ENCODE measurements at places on chromosomes 16 and 17. TPM values are rescaled to one million over a fixed set of nuclear protein-coding genes. Genes with fewer than 3 reads are reported as not detected.

GRCh38 chr17:61614219-61614618, 23.2 kb upstream of the NACA2 start:
- no peaks in the 10 kb centered on the region for H3K36me3 ChIP-seq
- DNase-seq: no peak
- no peaks in the 10 kb centered on the region for H3K4me1 ChIP-seq
- no peaks in the 10 kb centered on the region for H3K27me3 ChIP-seq
- H3K4me3 ChIP-seq: no peak overlapping the region

GRCh38 chr16:62064173-62064572, 27.9 kb upstream of the CDH8 start:
- H3K4me1 ChIP-seq: no peaks in the 10 kb centered on the region
- H3K27ac ChIP-seq: no peak overlapping the region
- no peak for DNase-seq
- no peak overlapping the region for H3K4me3 ChIP-seq
- H3K36me3 ChIP-seq: no peaks in the 10 kb centered on the region

Gene TIMP2
- total RNA-seq: 37.4 TPM

DNA sequence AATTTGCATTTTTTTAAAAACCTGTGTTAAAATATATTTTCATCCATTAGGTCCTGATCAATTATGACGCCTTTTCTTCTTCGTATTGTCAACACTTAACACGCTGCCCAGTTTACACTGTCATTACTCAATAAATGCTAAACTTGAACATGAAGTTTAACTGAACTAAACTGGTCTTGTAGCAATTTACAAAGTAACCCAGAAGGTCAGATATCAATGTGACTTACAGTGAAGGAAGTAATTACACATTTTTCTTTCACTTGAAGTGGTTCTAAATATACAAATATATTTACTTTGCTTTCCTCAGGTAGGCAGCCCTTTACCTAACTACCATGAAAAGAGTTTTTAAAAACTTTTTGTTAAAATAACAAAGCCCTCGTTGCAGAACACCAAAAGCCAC, 256.5 kb upstream of the AXIN2 start:
- H3K27ac ChIP-seq: no peak overlapping the region
- no peak overlapping the region for H3K4me3 ChIP-seq
- H3K27me3 ChIP-seq: no peaks in the 10 kb centered on the region
- no peaks in the 10 kb centered on the region for H3K36me3 ChIP-seq
- no peak for DNase-seq
- no peaks in the 10 kb centered on the region for H3K4me1 ChIP-seq

Gene ACE
- total RNA-seq: 11.3 TPM

DNA sequence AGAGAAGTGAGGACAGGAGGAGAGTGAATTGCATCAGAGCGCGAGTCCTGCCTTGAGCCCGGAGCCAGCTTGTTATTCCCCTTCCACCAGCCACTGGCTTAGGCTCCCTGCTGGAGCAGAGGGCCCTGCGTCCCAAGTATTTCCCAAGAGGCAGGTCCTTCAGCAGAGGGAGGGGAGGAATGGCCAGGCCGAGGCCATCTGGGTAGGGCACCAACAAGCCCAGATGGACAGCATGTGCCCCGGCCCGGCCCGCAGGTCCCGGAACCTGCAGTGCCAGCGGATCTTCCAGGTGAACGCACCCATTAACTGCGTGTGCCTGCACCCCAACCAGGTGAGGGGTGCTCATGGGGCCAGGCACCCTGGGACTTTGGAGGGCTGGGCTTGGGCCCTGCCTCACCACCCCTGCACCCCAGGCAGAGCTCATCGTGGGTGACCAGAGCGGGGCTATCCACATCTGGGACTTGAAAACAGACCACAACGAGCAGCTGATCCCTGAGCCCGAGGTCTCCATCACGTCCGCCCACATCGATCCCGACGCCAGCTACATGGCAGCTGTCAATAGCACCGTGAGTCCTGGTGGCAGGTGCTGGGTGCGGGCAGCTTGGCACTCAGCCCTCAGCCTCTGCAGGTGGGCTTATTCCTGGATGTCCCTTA, 1.7 kb downstream of the MLST8 start:
- no peak for DNase-seq
- H3K27me3 ChIP-seq: no peaks in the 10 kb centered on the region
- peaks cover 12% of the 10 kb centered on the region for H3K4me1 ChIP-seq
- peak overlapping the region; percentile 65 for H3K4me3 ChIP-seq
- H3K27ac ChIP-seq: no peak overlapping the region

- H3K36me3 ChIP-seq: peaks cover 77% of the 10 kb centered on the region
- no peak for DNase-seq
- H3K4me3 ChIP-seq: no peak overlapping the region
- no peak overlapping the region for H3K27ac ChIP-seq
- no peaks in the 10 kb centered on the region for H3K27me3 ChIP-seq
Observed at GRCh38 chr17:38364741-38365140, 13.1 kb downstream of the SOCS7 start.

GRCh38 chr16:58345574-58346354, 46.5 kb upstream of the GINS3 start:
- H3K36me3 ChIP-seq: no peaks in the 10 kb centered on the region
- H3K27me3 ChIP-seq: no peaks in the 10 kb centered on the region
- DNase-seq: no peak
- H3K4me1 ChIP-seq: no peaks in the 10 kb centered on the region
- H3K4me3 ChIP-seq: no peak overlapping the region

DNA sequence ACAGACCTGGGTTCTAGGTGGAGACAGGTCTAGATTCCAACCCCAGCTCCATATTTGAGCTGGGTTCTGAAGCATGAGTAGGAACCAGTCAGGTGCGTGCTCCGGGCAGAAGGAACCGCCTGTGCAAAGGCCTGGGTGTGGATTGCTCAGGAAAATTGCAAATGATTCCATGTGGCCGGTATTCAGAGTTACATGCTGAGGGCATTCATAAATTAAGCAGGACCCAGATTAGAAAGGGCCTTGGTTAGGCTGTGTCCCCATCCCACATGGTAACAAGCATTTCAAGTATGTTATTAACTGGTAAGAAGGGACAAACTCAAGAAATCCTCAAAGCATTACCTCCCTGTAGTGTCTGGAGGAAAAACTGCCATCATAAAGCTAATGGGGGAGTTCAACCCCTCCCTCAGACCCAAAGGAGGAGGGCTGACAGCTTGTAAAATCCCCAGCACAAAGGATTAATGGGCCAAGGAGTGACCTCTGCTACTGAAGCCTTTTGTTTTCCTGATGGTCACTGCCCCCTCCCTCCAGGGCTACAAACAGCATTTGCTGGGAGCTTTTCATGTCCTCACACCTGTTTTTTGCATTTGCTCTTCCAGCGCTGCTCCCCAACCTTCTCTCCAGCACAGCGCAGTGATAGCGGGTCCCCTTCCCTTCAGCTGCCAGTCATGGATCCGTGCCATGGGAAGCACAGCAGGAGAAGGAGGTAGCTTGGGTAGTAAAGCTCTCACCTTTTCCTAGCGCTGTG, 218.0 kb downstream of the C16orf95 start:
- no peaks in the 10 kb centered on the region for H3K4me1 ChIP-seq
- no peak overlapping the region for H3K27ac ChIP-seq
- DNase-seq: no peak
- no peaks in the 10 kb centered on the region for H3K27me3 ChIP-seq
- no peaks in the 10 kb centered on the region for H3K36me3 ChIP-seq
- H3K4me3 ChIP-seq: no peak overlapping the region

GRCh38 chr17:17121162-17121561, 78.9 kb downstream of the MPRIP start:
- H3K27ac ChIP-seq: peak overlapping the region; percentile 83
- H3K27me3 ChIP-seq: no peaks in the 10 kb centered on the region
- H3K4me1 ChIP-seq: peaks cover 48% of the 10 kb centered on the region
- DNase-seq: no peak
- H3K36me3 ChIP-seq: no peaks in the 10 kb centered on the region

DNA sequence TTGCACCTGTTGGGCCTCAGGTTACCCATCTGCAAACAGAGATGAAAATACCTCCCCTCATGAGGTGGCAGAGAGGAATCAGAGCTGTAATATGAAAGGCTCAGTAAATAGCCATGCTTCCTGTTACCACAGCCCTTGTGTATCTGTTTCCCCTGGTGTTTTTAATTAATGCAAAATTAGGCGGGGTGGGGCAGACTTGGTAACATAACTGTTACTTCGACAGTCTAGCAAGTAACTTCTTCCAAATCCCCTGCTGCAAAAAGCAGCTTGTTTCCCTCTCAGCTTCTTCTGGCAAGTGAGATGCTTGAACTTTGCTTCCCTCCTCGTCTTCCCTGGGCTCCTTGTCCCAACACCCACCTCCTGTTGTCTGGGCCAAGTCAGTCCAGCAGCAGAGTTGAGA, 381.5 kb downstream of the CPPED1 start:
- H3K27ac ChIP-seq: no peak overlapping the region
- no peak overlapping the region for H3K4me3 ChIP-seq
- H3K27me3 ChIP-seq: no peaks in the 10 kb centered on the region
- H3K4me1 ChIP-seq: no peaks in the 10 kb centered on the region

Gene NLGN2
- total RNA-seq: 5.5 TPM

Gene KRTAP1-1
- not detected for total RNA-seq

Gene TMEM132E
- not detected for total RNA-seq

Gene PPL
- 98.8 TPM for total RNA-seq

DNA sequence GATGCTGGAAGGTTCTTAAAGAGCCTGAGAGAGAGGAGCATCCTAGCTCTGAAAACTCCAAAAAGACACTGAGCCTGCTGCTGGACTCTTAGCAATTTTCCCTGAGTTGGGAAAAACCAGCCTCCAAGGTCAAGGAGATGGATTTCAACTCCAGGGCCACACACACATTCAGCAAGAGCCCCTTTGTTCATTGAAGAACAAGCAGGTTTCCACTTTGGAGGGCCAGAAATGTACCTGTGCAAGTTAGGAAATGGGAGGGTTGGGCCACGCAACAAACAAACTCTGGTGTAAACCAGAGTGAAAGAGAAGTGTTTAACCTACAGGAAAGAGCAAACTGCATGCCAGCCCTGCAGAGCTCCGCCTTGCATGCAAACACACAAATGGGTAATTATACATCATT, 264.8 kb upstream of the RPL38 start:
- no peaks in the 10 kb centered on the region for H3K27me3 ChIP-seq
- H3K4me3 ChIP-seq: no peak overlapping the region
- H3K36me3 ChIP-seq: no peaks in the 10 kb centered on the region
- no peak for DNase-seq
